ENCODE measurements at places on chromosomes 1 and 21.

DNA sequence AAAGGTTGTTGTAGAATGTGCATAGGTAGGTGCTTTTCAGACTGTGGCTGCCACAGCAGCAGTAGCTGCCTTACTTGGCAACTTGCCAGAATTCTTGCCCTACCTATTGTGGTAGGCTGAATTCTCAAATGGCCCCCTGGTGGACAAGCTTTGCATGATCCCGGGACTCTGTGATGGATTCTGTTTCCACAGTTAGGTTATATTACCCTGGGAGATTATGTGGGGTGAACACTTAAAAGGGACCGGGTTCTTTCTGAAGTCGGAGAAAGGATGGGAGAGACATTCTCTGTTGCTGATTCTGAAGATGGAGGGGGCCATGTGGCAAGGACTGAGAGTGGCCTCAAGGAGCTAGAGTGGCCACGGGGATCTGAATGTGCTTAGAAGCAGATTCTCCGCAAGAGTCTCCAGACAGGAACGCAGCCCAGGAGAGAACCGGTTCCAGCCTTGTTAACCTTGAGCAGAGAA is 32.1 kb upstream of the KCNE1 start:
- peak; percentile 46 for DNase-seq

GRCh38 chr1:196970182-196970581 is 7.2 kb upstream of the CFHR5 start:
- DNase-seq: no peak

- no peak for DNase-seq
Observed at GRCh38 chr21:34018910-34019309, 54.5 kb upstream of the MRPS6 start.

- no peak for DNase-seq
Observed at GRCh38 chr21:45502006-45502345, 40.3 kb downstream of the SLC19A1 start.

DNA sequence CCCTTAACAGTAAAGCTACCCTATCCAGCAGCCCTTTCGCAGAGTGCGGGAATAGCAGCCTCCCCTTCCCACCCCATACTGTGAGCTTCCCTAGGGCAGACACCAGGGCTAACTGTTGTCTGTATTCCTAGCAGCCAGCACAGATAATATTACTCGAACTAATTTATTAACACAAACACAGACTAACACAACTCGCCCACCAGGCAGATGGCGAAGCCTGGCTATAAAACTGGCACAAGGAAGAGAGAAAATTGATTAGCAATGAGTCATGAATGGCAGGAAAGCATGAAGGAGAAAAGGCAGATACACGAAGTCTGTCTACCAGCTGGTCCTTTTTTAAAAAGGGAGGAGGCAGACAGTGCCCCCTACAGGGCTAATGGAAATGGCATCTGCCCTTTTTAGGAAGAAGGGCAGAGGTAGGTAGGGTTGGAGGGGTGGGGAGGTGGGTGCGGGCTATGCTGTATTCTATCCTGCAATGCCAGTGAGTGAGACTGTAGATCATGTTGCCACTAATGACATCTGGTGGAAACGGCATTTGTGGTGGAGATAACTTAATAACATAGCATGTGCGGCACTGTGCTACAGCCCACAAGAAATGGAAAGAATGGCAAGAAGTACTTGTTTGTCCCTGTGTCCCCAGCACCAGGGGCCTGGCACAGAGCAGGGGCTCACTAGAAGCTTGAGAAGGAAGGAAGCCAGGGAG is 30.6 kb upstream of the CTPS1 start:
- peak; percentile 41 for DNase-seq

DNA sequence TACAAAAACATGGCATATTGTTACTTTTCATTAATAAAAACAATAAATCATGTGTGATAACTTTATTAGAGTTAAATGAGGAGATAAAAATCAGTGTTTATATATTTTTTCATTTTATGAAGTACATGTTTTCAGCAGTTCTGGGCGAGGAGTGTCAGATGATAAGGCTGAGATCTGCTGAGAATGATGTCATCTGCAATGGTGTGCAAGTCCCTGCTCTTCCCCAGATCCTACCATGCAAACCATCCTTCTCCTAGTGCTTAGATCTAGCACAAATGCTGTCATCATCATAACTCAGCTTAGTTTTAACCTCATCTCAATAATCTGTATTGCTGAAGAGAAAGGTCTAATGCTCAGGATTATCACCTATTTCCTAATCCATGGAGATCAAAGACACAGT is 214.4 kb upstream of the DAB1 start:
- DNase-seq: no peak

DNA sequence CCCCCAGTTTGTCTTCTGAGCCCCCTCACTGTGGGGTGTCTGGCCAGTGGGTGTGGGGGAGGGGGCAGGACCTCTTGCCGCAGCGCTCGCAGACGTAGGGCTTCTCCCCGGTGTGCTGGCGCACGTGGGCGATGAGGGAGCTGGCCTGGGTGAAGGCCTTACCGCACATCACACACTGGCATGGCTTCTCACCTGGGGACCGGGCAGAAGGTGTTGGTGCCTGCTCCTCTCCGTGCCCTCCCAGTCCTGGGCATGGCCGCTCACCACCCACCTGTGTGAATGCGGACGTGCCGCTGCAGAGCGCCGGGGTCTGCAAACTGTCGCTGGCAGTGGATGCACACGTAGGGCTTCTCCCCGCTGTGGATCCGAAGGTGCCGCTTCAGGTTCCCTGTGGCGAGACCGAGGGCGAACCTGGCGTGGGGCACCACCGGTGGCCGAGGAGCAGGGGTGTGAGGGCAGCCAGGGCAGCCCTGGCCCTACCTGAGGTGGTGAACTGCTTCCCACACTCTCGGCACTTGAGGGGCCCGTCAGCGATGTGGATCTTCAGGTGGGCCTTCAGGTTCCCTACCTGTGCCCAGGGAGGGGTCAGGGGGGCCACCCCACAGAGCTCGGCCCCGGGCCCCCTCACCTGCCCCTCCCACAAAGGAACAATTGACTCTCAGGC is 32.4 kb downstream of the ZBTB17 start:
- no peak for DNase-seq

DNA sequence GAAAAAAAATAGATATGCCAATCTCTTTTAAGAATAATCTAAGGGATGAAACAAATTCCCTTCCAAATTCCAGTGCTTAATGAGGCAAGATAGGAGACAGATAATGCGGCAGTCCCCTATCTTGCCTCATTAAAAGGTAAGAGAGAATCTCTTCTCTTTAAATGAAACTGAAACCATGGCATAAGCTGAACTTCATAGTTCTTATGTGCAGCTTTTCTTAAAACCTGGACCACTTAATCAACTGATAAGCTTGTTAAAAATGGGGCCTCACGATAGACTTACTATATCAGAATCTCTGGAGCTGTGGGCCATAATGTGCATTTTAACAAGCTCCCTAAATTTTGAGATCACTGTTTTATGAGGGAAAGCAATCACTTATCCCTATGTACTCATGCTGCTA is 79.2 kb downstream of the NIBAN1 start:
- no peak for DNase-seq

DNA sequence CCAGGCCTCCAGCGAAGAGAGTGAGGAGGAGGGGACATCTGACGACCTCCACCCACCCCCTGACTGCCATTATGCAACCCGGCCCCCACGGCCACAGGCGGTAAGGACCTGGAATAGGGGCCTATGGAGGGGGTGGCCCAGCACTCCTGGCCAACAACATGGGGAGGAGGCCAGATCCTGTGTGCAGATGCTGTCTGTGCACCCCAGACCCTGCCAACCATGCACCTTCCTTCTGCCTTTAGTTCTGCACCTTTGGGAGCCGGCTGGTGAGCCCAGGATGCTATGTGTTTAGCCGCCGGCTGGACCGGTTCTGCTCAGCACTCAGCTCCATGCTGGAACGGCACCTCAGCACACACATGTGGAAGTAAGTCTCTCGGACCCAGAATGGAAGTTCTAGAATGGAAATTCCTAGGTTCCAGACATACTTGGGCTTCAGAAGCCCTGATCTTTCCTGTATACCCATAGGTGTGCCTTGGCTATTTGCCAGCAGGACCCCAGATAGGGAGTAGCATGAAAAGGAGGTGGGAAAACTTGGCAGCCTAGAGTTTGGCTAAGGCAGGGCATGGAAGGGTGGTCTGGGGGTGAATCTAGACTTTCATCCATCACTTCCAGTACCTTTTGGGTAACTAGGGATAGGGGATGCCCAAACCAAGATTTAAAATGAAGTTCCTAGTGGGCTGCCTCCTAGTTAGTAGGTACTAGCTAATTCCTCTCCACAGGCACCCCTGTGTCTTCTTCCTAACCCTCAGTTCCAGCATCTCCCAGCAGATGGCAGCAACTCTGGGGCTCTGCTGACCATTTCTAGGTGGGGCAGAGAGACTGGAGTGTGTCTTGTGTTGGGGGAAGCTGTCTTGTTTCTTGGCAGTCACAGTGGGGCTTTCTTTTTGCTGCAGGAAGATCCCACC is 3.6 kb upstream of the CYB561D1 start:
- peak; percentile 89 for DNase-seq

DNA sequence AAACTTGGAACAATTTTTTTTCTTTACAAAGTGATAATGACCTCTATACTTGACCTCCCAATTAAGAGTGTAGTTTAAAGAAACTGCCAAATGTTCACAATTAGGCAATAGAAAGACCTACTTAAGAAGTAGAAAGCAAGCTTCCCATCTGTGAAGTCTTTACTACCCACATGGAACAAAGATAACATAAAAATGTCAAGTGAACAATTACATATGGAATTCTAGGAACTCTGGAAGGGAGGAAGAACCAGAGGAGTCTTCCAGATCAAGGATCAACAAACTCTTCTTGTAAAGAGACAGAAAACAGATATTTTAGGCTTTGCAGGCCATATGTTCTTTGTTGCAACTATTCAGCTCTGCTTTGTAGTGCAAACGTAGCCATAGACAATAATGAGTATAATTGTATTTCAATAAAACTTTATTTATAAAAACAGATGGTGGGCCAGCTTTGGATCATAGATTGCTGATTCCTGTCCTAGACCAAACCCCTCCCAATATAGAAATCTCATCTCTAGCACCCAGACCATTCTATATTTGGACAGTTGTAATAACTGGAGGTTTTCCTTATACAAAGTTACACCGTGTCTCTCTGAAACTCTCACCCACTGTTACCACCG is 68.4 kb upstream of the MAGI3 start:
- DNase-seq: no peak

- no peak for DNase-seq
Observed at GRCh38 chr21:34857874-34858273, 189.1 kb downstream of the CLIC6 start.

DNA sequence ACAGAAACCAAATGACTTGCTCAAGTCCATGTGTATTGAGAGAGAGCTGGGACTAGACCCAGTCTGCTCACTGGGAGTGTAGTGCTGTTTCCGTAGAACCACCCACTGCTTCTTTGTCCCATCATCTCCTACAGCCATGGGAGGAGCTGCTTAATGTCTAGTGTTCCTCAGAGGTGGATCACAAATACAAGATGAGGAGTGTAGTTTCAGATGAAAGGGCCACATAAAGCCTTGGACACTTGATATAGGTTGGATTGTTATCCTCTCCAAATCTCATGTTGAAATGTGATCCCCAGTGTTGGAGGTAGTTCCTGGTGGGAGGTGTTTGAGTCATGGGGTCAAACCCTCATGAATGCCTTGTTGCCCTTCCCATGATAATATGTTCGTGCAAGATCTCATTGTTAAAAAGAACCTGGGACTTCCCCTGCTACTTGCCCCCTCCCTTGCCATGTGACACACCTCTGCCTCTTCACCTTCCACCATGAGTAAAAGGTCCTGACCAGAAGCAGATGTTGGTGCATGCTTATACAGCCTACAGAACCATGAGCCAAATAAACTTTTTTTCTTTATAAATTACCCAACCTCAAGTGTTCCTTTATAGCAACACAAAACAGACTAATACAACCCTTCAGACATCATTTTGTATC is 127.5 kb upstream of the DNAH14 start:
- no peak for DNase-seq

DNA sequence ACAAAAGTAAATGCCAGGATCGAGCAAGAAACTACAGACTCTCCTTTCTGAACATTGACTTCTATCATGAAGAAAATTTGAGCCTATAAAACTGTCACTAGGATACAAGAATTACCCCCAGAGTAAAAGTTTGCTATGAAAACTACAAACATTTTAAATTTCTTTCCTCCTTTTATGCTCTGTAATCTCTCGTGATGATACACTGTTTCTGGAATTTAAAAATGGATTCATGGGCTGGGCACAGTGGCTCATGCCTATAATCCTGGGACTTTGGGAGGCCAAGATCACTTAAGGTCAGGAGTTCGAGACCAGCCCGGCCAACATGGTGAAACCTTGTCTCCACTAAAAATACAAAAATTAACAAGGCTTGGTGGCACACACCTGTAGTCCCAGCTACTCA is 181.3 kb downstream of the ZNF281 start:
- DNase-seq: no peak

- no peak for DNase-seq
Observed at GRCh38 chr1:211978596-211978995, 56.8 kb downstream of the INTS7 start.

DNA sequence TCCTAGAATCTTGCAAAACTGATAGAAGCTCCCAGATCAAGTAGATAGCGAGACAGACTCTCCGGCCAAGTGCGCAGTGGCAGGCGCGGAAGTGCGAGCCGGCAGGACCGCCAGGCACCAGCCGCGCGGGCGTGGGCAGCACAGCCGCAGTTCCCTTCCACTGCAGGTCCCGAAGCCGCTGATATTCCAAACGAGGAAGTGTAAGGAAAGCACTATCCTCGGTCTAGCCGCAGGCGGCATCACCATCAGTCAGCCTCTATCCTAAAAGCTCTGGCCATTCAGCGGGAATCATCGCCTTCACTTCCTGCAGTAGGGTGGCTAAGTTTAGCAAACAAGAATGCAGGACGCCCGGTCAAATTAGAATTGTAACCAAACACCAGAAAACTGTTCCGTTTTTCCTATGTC is 710 bp downstream of the GLRX2 start:
- DNase-seq: peak; percentile 66

DNA sequence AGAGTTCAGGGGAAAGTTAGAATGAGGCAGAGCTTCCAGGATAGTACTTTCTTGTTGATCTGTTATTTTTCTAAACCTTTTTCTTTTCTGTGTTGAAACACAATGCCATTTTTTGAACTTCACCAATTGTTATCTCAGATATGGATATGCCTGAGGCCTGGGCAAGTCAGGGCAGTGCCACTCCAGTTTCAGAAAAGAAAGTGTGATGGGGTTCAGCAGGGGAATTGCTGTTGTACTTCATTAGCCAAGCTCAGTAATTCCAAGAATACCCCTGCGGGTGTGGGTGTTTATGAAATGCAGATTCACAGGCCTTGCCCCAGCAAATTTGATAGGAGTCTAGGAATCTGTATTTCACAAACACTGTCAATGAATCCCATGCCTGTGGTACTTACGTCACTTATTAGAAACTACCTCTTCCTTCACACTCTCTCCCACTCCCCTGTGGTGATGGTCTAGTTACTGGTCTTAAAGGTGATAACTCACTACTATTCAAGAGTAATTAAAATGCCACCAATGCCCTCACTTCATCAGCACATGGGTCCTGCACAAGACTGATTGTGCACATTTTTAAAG is 142.3 kb downstream of the PBX1 start:
- DNase-seq: no peak

GRCh38 chr1:70509996-70510876 is 99.2 kb downstream of the CTH start:
- DNase-seq: peak; percentile 73

DNA sequence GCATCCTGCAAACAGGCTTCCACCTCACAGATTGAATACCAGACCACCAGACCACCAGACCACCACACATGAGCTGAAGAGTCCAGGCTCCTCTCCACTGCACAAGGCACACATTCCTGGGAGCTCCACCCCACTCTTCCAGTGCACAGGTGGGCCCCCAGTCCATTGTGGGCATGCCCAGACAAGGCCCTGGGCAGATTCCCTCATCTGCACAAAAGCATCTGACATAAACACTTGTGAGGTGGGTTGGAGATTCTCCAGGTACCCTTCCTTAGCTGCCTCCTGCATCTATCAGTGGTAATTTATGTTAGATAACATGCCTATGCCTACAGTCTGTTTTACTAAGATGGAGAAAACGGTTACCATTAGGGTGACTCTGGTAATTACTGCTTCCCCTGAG is 11.6 kb upstream of the CTBS start:
- no peak for DNase-seq
